ENCODE measurements at places on chromosomes 3 and 15.

GRCh38 chr3:31957106-31957505 lies 24.0 kb downstream of the OSBPL10 start:
- no peak for DNase-seq

DNA sequence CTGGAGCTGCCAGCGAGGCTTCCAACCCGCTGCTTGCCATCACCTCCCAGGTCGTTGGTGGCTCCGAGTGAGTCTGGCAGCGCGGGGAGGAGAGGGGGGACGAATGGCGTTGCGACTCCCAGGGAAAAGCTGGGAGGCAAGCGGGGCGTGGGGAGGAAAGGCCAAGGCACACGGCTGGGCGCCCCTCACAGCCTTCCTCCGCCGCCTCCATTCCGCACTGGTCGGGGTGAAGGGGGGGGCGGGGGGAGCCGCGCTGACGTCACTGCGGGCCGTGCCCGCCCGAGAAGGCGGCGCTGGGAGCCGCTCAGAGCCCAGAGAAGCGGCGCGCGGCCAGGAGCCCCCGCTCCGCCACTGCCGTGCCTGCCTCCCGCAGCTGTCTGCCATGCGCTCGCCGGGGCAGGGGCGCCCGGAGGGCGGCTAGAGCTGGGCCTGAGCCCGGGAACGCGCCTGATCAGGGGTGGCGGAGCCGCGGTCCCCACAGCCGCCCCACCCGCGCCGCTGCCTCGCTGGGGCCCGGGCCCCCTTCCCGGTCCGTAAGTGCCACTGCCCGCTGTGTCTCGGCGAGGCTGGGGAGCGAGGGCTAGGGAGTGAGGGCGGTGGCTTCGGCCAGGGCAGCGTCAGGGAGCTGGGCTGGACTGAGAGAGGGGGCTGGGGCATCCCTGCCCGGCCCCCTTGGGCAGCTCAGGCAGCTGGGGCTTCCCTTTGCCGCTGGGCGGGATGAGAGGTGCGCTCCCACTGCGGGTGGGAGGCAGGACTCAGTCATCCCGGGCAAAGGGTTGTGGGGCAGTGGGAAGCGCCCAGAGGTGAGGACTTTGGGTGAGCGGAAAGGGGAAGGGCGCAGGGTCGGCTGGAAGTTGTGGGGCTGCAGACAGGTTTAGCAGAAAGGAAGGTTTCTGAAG lies 27.8 kb upstream of the POLG start:
- DNase-seq = no peak

DNA sequence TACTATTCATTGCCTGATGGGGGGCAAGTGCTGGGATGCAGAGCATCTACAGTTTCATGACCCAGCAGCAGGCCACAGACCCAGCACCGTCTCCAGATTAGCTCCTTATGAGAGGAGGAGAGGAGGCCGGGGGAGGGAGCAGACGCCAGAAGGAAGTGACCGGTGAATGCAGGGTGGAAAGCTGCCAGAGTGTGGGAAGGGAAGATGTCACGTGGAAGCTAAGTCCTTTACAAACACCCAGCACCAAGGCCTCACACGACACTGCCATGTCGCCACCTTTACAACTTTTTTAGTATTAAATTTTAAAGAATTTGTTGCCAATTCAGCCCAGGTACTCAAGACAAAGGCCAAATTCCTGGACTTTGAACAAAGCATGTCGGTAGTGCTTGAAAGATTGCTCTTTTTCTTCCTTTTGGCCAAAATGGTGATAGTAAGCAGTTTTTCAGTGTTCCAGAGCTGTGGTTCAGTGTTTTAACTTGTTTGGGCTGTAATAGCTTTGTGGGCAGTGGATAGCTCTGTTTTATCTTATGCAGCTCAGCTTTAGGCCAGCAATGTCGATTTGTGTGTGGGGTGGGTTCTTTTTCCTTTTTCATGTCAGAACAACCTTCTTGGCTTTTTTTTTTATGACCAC lies 58.2 kb downstream of the ZBTB38 start:
- DNase-seq = no peak

DNA sequence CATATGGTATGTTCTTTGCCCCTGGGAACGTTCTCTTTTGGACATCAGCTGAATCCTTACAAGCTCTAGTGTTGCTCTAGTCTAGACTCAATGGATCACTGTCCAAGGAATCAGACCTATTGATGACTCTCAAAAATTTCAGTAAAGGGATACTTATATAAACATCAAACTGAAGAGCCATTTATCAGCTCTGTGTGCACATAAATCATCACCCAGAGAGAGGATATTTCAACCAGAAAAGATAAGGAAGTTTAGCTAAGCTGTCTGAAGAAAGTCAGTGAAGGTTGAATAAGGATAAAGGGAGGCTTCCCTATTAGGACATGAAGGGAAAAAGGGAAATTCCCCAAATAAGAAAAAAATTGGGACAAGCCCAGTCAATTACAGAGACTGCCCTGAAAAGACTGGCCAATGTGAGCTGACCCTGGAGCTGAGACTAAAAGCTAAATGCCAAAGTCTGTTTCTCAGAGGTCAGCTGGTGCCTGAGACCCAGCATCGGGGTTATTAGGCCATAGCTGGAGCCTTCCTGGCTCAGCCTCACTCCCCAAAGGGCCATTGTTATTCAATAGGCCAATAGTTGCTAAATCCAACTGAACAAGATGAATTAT lies 424.1 kb upstream of the THBS1 start:
- no peak for DNase-seq

DNA sequence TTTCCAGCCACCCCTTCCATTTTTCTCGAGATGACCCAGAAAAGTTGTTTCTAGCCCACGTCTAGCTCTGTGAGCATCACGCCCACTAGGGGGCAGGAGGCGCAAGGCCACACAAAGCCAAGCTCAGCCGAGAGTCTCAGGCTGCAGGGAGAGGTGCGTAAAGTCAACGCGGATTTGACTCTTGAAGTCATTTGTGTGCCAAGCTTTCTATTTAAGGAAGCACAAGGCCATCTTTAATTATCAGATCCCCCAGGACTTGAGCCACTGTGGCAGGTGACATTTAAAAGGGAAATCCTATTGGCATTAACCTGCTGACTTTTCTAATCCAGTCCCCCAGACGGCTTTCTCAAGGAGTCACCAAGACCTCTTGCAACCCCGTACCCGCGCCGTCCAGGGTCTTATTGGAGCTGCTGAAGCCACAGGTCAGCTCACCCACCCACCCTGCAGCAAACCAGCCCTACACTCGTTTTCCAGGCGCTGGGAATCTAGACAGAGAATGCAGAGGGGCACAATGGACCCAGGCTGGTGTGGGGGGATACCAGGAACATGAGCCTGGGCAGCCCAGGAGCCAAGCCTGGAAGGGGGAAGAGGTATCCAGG lies 62.1 kb downstream of the CAPN7 start:
- DNase-seq = no peak

DNA sequence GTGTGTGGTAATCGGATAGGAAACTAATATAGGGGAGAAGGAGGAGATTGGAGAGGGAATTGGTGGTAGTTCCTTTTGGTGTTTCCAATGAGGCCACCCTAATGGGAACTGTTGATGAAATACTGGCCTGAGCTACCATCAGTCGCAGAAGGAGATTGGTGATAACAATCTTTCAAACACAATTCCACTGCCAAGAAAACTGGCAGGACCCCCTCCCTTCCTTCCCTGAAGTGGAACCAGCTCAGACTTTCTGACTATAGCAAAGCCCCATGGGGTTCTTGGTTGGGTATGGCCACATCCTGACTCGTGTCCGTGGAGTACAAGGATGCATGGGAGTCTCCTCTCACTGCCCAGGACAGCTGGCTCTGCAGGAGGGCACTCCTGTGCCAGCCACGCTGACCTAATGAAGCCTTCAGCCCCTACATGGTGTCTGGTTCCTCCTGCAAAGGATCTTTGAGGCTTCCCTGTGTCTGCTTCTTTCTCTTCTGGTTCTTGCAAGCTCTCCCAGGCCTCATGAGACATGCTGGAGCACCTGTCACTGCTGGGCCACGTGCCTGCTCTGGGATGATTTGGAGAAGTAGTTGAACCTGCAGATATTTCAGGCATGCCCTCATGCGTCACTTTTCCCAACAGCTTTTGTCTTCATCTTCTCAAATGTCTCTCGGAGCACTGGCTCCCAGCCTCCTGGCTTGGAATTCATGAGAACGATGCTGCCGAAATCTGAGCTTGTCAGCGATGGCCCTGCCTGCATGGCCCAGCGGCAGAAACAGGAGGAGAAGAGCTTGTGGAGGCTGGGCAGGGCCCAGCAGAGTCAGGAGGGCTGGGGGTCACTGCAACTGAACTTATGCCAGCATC lies 90.0 kb upstream of the ADPGK start:
- no peak for DNase-seq

DNA sequence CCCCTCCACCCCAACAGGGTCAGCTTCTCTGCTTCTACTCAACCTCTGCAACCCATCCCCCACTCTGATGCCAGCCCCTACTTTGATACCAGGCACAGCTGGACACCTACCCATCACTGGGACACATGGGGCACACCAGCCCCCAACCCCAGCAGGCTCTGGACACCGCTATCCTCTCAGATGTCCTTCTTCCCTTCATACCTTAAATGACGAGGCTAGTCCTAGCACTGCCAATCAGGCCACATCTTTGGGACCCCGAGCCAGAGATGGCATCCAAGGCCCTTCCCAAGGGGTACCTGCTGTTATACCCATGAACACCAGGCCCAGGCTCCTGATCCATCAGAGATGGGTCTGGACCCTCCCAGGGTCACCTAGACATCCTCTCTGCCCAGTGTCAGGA lies 10.6 kb downstream of the POC1A start:
- no peak for DNase-seq

DNA sequence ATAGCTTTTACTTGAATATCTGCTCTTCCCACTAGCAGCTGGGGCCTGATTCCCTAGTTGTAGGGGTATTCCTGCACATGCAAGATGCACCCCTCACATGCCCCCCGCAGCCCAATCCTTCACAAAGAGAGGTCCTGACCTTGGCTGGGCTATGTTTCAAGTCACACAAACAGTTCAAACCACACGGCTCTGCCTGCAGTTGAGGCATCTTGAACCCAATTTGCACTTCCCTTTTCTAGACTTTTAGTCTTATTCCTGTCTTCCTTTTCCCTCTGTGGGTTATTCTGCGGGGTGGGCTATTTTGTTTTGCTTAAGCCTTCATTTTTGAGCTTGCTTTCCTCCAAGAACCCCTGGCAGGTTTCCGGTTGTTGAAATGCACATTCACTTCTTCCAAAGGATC lies 13.3 kb upstream of the CCR1 start:
- DNase-seq = no peak

DNA sequence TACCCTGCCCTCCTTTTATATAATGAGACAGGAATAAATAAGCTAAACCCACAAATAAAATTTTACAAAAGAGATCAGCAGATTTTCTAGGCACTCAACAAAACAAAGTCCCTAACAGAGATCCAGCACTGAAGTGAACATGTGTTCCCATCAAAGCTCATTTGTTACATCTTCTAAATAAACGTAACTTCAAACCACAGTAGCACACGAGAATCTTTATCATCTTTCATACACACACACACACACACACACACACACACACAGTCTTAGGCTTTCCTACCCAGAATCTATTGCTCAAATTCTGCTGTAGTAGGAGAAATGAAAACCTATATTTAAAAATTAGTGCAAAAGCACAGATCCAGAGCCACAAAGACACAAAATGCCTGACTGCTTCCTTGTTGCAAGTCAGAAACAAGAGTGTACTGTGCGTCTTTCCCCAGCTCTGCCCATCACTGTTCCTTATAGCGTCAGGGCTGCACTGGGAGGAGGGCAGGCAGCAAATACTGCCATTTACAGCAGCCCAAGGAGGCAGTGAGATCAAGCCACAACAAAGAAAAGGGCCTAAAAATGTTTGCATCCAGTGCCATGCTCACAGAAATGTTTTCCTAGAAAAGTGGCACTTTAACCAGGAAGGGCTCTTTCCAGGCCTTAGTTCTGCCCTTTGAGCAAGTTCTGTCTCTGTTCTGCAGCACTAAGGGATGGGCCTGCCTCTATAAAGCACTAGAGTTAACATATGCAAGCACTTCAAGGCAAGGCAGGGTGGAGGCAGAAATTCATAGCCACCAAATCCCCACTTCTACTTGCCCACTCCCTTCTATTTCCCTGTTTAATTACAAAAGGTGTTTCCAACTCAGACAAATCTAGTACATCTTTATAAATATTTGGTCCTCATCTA lies 6.0 kb downstream of the IP6K1 start:
- no peak for DNase-seq

DNA sequence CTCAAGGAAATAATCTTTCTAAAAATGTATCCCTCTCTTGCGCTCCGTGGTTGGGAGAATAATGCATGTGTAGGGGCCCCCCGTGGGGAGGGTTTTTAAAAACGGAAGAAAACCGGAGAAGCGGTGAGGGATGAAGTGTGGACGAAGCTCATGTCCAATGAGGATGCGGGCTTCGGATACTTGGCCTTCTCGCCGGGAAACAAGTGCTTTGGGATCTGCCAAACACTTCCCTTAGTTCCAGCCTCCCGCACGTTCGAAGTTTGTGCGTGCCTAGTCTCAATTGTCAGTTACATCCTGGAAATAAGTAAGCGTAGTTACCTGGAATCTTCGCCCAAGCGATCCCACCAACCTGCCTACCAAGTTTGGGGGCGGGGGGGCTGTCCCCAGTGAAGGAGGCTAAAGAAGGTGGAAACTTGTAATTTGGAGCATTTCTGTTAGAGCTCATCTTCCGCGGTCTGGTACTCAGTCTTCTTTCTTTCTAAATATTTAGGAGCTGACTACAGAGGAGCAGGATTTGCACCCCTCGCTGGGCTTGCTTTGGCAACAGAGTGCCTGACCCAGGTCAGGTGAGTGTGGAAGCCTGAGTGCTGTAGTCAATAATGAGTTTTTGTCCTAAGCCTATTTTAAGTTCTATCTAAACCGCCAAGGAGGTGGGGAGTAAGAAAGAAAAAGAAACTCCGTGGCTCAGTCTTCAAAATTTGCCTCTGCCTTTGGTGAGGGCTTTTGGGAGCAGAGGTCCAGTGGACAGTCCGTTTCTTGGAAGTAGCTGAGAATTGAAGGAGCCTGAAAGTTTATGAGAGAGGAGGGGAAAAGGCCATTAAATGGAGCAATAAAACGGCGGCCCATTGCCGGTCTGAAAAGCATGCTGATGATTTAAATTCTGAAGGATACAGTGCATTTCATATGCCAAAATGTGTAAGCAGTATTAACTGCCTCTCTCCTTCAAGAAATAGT lies 1.1 kb downstream of the ITPR1 start:
- no peak for DNase-seq

DNA sequence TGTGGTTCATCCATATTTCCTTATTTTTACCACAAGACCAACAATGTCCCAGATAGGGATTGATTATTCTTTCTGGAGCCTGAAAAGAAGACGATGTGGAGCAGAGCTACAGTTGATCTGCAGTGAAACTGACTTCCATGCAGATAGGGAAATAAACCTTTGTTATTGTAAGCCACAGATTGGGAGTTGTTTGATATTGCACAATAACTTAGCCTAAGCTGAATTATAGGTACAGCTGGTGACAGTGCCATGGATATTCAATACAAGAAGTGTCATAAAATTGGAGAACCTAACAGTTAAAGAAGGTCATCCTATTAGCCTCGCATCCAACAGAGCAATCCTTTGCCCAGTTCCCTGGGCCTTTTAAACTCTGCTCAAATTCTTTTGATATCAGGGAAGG lies 367.7 kb upstream of the PPP2R3A start:
- no peak for DNase-seq

GRCh38 chr3:182508919-182509711 lies 284.2 kb upstream of the ATP11B start:
- DNase-seq = no peak

Measured in cortex of kidney (tissue), 1 donor.